Suppressor macrophage (primary cell): ENCODE measurements at places on chromosomes 5 and 9.

- DNase-seq: no peak
These were observed 2.1 kb upstream of the MARCHF6 start for GRCh38 chr5:10351199-10351905.

GRCh38 chr9:90455316-90455715 lies 187.3 kb downstream of the DIRAS2 start:
- DNase-seq: no peak

DNA sequence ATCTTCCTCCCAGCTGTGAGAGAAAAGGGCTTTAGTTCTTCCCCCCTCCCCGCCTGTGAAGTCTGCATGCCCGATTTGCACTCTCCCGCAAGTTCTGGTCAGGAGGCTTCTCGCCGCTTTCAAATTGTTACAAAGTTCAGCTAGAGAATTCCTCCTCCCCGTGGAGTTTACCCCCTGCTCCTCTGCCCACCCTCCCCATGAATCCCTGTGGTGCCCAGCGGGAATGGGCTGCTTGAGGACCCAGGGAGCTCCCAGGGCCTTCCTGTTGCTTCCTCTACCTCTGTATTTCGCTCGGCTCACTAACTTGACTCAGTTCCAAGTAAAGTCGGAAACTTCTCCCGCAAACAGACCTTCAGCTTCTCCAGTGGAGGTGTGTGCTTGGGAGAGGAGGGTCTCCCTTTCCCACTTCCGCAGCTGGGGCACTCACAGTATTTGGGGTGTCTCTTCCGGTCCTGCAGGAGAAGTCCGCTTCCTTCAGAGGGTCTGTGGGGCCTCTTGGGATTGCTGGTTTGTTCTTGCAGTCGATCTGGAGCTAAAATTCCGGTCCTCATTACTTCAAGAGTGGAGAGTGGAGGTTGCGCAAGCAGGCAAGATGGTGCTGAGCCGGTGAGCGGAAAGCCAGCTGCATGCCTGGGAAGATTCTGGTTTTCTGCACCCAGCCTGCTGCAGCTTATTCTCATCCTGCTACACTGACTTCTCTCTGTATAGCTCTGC lies 97.8 kb downstream of the ADAMTS12 start:
- DNase-seq: no peak

DNA sequence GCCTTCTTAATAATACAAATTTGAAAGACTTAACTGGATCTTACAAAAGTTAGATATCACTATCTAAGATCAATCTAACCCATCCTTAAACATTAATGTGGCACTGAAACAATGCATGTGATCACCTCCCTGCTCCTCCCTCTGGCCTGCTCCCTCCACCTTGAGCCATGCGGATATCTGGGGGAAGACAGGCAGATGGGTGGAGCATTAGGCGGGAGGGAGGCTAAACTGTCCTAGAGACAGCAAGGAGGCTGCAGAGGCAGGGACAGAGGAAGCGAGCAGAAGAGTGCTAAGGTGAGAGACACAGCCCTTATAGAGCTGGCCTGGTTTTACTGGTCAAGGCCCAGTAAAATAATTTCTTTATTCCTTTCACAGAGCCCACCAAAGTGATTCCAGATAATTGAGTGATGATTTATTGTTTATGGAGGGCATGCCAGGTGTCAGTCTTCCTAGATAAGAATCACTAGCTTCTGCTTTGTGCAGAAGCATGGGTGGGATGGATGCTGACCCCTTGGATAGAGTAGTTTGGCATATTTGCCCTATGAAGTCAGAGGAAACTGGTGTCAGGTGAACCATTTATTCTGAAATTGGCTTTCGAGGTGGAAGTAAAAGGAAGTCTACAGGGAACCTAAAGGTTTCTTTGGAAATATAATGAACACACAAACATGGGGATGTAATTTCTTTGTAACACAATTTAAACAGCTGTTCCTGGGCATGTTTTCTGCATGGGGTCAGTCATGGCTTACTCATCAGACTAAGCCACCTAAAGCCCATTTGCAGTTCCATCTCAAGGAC lies 188.3 kb downstream of the GNAQ start:
- no peak for DNase-seq

DNA sequence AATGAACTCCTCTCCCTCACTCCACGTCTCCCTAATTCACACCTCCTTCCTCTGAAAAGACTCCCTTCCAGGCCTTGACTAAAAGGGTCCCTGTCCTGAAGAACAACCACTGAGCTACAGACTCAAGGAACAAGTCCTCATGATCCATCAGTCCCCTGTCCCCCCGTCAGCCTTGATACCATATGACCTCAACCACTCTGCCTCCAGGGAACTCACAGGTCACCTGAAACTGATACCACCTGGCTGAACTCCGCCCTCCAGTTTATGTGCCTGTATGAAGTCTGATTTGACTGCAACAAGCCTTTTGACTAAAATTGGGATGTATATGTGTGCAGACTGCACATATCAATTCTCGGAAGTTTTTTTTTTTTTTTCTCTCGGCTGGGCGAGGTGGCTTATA lies 88.7 kb downstream of the UGCG start:
- DNase-seq: no peak

DNA sequence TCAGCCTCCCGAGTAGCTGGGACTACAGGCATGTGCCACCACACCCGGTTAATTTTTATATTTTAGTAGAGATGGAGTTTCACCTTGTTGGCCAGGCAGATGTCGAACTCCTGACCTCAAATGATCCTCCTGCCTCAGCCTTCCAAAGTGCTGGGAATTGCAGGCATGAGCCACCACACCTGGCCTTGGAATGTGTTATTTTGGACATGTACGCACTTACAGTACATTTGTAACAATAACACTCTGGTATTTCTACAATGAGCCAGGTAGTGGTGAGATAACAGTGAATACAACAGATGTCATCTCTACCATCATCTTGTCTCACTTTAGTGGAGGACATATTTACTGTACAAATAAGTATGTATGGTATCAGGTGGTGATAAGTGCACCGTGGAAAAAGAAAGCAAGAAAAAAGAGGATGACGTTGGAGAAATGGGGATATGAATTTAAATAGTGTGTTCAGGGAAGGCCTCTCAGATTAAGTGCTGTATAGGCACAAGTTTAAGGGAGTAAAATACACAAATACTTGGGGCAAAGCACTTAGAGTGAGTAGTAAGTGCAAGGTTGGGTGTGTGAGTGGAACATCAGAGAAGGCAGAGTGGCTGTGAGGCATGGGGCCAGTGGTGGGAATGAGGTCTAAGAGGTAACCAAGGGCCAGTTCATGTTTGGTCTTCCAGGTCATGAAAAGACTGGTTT lies 100.1 kb downstream of the CDC42SE2 start:
- DNase-seq: no peak

GRCh38 chr5:36304095-36304805 lies 2.5 kb upstream of the RANBP3L start:
- peak; percentile 54 for DNase-seq

GRCh38 chr9:504921-505740 lies 290.5 kb downstream of the DOCK8 start:
- DNase-seq: peak; percentile 49

DNA sequence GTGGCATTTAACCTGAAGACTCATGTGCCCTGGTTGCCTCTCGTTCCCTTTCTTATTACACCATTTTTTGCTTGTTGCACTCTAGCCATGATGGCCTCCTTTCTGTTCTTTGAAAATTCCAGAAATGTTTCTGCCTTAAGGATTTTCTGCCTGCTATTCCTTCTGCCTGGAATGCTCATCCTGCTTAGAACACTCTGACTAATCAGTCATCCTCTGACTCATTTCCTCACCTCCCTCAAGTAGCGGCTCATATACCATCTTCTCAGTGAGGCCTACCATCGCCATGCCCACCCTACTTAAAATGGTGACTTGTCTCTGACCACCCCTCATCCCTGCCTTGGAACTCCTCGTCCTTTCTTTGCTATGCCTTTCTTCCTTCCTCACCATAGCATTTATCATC lies 68.8 kb downstream of the KIF4B start:
- DNase-seq: no peak

DNA sequence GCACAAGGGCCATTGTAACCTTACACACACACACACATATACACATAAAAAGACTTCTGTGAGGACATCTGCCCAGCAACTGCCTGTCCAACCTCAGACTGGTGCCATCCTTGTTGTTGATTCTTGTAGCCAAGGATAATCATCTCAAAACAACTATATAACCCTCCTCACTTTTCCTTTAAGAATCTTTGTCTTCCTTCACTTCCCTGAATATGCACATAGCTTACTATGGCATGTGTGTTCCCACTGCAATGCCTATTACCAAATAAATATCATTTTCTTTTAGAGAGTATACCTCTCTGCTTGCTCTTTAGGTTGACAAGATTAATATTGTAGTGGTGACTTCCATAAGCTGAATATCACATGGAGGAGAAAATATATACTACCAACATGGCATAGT lies 55.2 kb downstream of the APBA1 start:
- DNase-seq: no peak

DNA sequence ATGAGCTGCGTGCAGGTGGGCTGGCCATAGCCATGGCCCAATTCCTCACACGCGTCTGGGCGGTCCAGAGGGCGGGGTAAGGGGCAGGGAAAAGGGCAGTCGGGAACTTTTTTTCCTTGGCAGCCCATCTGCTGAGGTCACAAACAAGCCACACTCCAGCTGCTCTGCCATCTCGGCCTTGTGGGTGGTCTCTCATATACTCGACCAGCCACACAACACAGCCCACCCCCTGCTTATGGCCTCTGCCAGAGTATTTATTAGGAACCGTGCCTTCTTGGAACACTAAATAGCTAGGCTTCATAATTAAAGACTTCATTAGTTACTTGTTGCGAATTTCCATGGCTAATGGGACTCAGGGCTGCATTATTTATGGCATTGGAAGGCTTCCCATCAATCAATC lies 98.5 kb upstream of the LHFPL2 start:
- DNase-seq: no peak

GRCh38 chr5:156981481-156981880 lies 18.5 kb upstream of the TIMD4 start:
- DNase-seq: peak; percentile 72

GRCh38 chr5:67206929-67207328 lies 10.3 kb upstream of the CD180 start:
- DNase-seq: peak; percentile 36

DNA sequence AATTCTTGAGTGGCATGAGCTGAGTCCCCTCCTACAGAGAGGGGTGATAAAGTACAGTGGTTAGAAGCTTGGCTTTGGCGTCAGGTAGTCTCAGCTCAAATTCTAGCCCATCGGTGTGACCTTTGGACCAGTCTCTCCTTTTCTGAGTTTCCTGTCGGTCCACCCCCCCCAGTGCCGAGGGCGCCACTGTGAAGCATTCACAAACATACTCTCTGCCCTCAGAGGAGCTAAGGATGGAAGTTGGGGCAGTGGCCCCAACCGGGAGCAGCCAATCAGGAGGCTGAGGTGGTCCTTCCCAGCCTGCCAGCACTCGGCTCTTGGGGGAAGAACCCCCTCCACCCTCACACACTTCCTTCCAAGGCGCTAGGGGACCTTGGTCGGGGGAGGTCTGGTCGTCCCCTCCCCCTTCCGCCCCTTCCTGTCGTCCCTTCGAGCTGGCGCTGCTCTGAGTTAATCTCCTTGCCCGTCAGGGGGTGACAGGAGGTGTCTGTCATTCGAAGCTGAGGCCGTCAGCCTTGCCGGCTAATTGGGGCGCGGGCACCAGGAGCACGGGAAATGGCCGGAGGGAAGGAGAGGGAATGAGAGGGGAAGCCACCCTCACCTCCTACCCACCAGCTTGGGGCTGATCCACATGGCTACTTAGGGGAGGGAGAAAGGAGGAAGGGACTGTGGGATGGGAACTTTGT lies 53.0 kb downstream of the CXXC5 start:
- DNase-seq: peak; percentile 45

DNA sequence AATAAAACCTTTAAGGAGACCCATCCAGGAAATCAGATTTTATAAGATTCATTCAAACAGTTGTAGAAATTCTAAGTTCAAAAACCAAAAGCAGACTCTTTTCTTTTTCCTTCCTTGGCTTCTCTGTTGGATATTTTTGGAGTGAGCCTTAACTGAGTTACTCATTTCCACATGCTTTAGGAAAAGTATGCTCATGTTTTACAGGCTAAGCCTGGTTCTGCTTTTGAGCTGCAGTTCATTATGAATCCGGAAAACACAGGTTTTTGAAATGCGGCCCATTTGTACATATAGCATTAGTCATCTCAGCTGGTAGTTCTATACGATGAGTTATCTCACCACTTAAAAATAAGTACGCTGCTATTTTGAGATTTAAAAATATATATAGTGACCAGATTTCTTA lies 156.6 kb upstream of the DMRT1 start:
- peak; percentile 79 for DNase-seq
